ENCODE measurements at places on chromosomes 11 and 22.

- DNase-seq = no peak
Observed at GRCh38 chr11:27705873-27706820, 5.9 kb upstream of the BDNF start.

GRCh38 chr11:36377759-36378564, 81.9 kb downstream of the PRR5L start:
- DNase-seq = no peak

DNA sequence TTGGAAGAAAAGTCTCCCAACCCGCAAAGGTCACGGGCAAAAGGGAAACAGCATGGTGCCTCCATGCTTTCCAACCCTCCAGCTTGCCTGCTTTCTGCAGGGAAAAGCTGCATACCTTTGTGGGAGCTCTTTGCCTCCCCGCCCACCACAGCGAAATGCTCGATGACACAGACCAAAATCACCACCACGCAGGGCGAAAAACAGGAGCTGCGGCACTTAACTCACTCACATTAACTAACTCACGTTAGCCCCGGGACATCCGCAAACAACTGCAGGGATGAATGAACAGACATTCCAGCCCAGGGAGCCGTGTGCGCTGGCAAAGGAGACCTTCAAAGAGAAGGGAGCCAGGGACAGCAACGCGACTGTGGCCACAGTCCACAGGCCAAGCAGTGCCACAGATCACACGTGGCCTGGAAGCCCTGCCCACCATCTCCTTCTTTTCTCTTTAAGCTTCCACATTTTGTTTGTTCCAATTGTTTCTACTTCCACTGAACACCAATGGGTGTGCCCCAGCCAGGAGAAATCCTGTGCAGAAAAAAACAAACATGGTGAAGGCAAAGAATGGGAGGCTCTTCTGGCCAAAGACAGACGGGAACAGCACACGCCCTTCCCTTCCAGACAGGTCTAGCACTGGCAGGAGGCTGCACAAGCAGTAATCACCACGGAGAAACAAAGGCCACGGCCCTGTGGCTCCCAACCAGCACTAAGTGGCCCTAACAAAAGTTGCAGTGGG, 39.3 kb downstream of the DUSP8 start:
- peak; percentile 76 for DNase-seq

DNA sequence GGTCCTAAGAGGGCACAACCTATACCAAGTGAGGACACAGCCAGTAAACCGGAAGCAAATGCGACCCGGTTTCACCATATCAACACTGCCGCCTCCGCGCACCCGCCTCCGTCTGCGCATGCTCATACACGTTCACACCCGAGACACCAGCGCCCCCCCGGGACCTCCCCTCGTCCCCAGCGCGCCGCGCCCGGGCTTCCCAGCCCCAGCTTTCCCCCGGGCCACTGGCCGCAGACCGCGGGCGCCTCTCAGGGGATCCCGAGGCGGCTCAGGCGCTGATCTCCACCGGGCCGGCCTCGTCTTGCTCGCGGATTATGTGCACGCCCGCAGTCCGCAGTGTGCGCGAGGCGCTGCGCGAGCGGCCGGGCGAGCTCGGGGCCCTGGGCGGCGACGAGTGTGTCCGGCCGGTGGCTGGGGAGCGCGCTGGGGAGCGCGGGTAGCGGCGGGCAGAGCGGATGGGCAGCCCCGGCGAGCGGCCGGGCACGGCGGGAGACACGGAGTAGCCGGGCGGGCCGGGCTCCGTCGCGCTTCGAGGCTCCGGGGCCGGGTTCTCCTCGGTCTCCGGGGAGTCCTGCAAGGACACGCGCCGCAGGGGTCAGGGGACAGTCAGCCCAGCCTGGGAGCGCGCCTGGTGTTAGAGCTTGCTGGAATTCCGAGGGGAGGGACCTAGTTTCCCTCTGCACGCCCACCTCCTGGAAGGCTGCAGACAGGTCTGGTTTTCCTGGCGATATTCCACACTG, 2.0 kb downstream of the HEPN1 start:
- no peak for DNase-seq

GRCh38 chr11:71185411-71185810, 67.0 kb downstream of the SHANK2 start:
- DNase-seq = no peak

DNA sequence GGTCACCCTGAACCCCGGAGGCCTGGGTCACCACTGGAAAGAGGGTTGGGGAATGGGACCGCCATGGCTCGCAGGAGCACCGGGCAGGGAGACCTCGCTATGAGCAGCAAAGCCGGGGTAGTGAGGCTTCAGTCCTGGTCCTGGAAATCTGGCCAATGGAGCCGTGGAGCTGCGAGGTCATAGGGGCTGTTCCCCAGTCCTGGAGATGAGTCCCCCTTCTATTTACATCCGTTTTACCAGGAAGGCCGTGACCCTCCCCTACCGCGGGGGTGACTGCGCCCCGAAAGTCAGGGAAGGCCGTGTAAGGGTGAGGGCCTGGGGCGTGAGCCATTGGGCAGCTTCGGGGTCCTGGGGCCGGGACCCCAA, 449 bp downstream of the PIDD1 start:
- no peak for DNase-seq

DNA sequence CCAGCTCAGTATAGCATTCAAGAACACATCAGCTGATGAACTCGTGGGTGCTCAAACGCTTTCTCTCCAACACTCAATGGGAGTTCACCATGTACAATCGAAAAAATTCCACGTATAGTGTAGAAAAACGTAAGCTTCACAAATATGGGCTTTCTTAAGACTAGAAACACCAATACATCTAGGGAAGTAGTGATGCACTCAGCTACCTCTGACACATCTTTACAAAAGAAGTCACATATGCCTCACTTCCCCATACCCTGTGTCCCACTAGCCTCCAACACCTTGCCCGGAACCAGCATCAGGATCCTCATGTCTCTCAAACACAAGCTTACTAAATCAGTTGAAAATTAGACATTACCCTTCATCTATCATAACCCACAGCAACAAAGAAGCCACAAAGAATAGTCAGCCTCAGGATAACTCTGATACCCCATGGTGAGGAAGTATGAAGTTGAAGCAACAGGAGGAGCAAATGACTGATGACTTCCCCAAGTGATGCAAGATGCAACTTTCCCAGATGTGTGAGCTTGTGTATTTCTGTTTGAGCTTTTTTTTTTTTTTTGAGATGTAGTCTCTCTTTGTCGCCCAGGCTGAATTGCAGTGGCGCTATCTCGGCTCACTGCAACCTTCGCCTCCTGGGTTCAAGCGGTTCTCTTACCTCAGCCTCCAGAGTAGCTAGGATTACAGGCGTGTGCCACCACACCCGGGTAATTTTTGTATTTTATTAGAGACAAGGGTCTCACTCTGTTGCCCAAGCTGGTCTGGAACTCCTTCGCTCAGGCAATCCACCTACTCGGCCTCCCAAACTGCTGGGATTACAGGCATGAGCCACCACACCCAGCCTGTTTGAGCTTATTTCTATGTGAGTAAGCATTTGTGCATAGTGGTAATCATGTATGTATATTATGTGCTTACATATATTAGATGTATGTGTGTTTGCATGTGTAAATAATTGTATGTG, 8.5 kb upstream of the DENND5A start:
- no peak for DNase-seq

GRCh38 chr11:66011239-66011784, 496 bp upstream of the CST6 start:
- DNase-seq = no peak

DNA sequence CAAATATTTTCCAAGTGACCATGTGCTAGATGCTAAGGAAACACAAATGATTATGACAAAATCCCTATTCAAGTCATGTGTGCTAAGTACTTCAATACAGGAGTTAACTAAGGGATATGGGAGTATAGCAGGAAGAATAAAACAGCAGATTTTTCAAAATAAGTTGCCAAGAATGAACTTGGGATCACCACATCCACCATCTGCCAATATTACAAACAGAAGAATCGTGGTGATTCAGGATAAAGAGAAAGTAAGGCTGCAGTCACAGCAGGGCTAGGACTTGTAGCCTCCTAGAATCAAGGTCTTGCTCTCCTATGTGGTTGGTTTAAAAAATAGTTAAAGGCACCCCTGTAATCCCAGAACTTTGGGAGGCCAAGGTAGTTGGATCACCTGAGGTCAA, 34.3 kb downstream of the MRTFA start:
- no peak for DNase-seq

- DNase-seq = no peak
Observed at GRCh38 chr11:19433367-19433766, 192.6 kb upstream of the E2F8 start.

DNA sequence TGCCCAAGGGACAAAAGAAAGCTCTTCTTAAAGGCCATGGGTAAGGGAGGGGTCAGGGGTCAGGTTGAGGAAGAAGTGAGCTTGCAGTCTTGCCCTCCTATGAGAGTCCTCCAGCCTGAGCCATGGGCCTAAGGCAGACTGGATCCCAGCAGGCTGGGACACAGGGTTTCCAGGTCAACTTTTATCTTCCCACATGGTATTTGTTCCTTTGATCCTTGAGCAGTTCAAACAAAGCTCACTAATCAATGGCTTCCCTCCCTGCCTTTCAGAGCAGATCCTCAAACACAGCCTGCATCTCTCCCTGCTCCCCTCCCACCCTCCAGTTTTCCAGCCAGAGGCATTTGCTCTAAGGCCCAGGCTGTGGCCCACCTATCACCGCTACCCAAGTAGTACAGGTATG, 589.3 kb downstream of the INSC start:
- DNase-seq = no peak

- no peak for DNase-seq
Observed at GRCh38 chr22:28887725-28888459, 4.5 kb downstream of the ZNRF3 start.

DNA sequence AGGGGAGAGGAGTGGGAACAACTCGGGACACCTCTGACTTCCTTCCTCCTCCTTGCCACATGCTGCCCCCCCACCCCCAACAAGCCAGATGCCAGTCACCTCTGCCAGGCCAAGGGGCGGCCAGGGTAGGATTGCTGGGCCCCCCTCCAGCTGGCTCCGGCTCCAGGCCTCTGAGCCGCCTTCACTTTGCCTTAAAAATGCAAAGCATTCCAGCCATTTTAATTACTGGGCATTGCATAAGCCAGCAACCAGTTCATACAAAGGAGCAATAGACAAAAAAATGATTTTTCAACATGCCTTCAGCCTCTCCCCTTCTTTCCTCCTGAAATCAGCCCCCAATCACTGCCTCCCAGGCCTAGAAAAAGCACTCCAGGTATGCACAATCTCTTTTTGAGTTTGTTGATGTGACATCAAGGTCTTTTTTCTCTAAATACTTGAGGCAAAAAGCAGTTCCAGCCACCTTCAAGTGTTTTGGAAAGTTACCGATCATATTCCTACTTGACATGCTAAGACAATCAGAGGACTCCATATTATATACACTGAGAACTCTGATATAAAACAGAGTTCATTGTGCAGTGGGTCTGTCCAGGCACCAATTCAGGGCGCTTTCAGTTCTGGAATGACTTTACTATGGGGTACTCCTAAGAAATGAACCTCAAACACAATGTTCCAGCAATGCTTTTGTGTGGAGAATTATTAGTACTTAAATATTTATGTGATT, 12.4 kb upstream of the TIMP3 start:
- DNase-seq = no peak

DNA sequence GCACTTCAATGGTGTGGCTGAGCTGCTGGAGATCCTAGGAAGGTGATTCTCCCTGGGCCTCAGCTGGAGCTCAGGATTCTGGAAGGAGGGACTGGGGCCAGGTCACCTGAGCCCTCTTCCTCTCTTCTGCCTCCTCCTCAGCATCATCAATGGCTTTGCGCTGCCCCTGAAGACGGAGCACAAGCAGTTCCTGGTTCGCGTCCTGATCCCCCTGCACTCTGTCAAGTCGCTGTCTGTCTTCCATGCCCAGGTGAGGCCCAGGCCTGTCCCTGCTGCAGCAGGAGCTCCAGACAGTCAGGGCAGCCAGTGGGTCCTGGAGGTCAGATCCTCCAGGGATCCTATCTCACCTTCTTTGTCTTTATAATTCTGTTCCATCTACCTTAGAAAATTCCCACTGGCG, 5.4 kb downstream of the GPHA2 start:
- DNase-seq = no peak

GRCh38 chr11:98411777-98412176, 609.0 kb upstream of the CNTN5 start:
- no peak for DNase-seq

GRCh38 chr22:38872831-38873248, 824 bp upstream of the CBX6 start:
- DNase-seq = no peak

DNA sequence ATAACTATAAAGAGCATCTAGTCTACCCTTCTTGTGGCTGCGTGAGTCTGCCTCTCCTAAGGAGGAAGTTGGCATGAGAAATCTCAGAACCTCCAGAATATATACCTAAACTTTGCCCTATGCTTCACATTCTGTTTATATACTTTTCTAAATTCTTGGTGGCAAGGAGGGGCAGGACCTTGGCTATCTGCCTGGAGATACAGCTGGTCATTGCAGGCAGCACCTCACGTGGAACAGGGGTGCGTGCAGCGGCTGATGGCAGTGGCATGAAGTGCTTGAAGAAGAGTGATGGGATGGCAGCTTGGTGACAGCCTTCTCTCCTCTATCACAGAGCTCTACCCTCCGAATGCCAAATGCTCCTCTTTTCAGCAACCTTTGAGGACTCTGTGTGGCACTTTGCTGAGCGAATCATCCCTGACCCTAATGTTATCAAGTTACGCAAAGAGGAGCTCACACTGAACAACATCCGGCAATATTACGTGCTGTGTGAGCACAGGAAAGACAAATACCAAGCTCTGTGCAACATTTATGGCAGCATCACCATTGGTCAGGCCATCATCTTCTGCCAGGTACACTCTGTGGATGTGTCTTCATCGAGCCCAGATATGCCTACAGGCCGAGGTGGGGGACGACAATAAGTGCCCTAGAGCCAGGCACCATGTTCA, 12.5 kb downstream of the DDX25 start:
- DNase-seq = no peak

DNA sequence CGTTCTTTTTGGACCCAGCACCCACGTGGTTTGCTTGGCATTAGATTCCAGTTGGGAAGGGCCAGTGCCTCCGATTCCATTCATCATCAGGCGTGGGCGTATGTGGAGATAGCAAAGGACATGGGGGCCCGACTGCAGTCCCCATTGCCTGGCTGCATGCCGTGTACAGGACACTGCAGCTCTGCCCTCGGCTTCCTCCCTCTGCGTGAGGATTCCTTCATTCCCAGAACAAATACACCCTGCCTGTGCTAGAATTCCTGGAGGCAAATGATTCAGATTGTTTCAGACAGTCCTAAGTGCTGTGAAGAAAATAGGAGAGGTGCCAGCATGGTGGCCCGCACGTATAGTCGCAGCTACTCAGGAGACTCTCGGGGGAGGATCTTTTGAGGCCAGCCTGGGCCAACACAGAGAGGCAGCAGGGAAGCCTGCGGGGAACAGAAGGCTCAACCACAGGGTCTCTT, 15.4 kb downstream of the DERL3 start:
- DNase-seq = no peak

GRCh38 chr11:61963016-61963281, 4.5 kb downstream of the FTH1 start:
- no peak for DNase-seq

DNA sequence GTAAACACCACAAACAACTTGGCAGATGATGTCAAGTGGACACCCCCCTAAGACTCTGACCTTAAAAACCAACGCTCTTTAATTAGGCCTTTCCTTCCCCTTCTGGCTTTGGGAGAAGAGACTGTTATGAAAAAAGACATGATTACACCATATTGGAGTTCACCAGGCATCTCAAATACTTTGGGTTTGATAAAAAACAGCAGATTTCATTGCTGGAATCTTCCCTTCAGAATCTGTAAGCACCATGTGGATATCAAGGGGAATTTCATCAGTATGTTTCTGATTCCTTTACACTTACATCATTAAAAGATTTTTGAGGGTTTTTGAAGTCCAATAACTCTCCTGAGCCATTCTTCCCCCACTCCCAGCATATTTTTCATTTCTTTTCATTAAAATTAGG, 85.6 kb downstream of the KIRREL3 start:
- peak; percentile 19 for DNase-seq

All from astrocyte of the cerebellum (primary cell).